ENCODE measurements at places on chromosomes 12 and 14.

DNA sequence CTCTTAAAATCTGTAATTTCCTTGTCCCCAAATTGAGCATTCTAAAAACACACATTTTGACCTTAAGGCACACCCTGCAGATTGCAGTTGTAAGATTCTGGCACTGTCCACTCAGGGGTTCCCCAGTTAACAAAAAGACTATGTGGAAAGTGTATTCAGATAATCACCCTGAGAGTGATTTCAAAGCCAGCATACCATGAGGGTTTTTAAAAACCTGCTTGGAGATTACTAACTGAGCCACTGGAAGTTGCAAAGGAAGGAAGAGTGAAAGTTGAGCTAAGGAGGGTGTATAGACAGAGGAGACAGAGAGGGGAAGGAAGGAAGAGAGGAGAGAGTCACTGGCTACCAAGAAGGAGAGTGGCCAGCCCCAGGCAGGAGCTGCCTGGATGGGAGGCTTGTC lies 82.6 kb downstream of the EML1 start:
- no peak for ATAC-seq

GRCh38 chr12:47032644-47033043 lies 46.8 kb upstream of the PCED1B start:
- peak; percentile 58 for ATAC-seq

DNA sequence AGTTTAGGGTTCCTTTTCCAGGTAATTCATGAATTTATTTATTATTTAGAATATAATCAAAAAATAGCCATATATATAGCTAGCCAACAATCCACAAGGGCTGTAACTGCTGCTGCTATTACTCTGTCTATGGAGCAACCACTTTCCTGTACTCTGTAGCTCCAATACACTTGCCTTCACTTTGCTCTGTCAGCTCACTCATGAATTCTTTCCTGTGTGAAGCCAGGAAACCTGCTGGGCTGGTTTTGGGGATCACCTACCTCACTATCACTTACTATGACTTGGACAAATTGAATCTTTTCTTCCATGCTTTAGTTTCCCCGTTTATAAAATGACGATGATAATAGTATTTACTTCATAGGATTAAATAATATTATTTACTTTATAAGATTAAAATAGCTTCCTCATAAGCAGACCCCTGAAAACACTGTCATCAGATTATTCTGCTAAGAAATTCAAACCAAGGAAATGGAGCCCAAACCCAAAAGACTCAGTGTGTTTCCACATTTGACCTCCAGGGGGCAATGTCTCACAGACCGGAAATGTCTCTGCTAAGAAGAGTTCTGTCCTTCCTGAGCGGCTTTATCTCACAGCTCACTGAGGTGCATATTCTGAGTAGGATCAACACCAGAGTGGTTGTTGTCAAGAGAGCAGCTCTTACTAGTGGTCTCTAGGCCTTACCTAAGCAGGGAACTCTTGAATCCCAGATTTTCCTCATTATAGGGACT lies 457.1 kb downstream of the DAD1 start:
- no peak for ATAC-seq

- no peak for ATAC-seq
Measured at GRCh38 chr14:64870160-64870559, 9.5 kb downstream of the SPTB start.

GRCh38 chr12:109631302-109631701 lies 57.7 kb downstream of the MVK start:
- no peak for ATAC-seq

- no peak for ATAC-seq
Measured at GRCh38 chr12:23197266-23197665, 572.3 kb downstream of the ETNK1 start.

- no peak for ATAC-seq
Measured at GRCh38 chr12:45705404-45705803, 24.1 kb upstream of the ARID2 start.

Measured in gastroesophageal sphincter (tissue), 4 donors.